ENCODE measurements at places on chromosomes 6 and 20. TPM values are rescaled to one million over a fixed set of nuclear protein-coding genes. Genes with fewer than 3 reads are reported as not detected.

DNA sequence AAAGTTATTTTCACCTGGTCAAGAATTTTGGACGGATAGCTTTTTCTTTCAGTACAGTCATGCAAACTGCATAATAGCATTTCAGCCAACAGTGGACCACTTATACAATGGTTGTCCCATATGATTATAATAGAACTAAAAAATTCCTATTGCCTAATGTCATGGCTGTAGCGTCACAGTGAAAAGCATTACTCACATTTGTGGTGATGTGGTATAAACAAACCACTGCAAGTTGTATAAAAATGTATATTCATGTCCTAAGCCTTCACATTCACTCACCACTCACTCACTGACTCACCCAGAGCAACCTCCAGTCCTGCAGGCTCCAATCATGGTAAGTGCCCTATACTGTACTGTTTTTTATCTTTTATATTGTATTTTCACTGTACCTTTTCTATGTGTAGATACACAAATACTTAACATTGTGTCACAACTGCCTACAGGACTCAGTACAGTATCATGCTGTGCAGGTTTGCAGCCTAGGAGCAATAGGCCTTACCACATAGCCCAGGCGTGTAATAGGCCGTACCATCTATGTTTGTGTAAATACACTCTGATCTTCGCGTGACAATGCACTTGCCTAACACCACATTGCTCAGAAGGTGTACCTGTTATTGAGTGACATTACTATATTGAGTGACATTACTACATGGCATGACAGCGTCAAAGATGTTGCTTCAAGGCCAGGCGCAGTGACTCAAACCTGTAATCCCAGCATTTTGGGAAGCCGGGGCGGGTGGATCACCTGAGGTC lies 17.9 kb downstream of the ABHD12 start:
- peak; percentile 99 for DNase-seq

- DNase-seq = no peak
These were observed 7.9 kb upstream of the SIRT5 start for GRCh38 chr6:13566500-13566899.

GRCh38 chr6:156344491-156344890 lies 432.7 kb upstream of the ARID1B start:
- no peak for DNase-seq

DNA sequence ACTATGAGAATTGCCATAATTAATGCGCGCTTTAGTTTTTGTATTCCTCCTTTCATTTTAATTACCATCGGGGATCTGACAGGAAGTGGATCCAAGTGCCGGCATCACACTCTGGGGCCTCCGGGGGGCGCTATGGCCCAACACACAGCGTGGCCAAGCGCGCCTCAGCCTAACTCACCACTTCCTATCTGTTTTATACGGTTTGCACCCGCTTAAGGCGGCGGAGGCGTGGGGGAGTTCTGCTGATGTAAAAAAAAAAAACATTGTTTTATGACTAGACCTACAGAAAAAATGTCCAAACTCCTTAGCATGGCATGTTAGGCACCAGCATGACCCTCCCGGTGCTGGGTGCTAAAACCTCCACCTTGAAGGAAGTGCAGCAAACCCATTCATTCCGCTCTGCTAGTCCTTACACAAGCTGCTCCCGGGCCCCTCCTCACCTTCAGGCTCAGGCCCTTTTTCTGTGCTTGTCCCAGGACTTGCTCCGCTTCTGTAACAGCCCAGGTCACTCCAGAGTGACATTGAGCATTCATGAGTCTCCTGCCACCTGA lies 4.5 kb upstream of the EBF4 start:
- peak; percentile 29 for DNase-seq

DNA sequence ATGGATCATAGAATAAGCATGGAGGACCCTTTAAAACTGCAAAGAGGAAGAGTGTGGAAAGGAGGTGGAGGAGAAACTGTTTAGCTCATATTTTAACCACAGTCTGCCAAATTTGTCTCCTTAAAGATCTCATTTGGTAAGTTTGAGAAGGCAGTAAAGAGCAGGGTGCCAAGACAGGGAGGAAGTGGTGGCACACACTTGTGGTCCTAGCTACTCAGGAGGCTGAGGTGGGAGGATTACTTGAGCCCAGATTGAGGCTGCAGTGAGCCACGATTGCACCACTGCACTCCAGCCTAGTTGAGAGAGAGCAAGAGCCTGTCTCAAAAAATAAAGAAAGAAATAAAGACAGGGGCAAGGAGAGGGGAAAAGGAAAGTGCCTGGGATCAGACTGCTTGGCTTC lies 16.8 kb upstream of the DCBLD1 start:
- no peak for DNase-seq

DNA sequence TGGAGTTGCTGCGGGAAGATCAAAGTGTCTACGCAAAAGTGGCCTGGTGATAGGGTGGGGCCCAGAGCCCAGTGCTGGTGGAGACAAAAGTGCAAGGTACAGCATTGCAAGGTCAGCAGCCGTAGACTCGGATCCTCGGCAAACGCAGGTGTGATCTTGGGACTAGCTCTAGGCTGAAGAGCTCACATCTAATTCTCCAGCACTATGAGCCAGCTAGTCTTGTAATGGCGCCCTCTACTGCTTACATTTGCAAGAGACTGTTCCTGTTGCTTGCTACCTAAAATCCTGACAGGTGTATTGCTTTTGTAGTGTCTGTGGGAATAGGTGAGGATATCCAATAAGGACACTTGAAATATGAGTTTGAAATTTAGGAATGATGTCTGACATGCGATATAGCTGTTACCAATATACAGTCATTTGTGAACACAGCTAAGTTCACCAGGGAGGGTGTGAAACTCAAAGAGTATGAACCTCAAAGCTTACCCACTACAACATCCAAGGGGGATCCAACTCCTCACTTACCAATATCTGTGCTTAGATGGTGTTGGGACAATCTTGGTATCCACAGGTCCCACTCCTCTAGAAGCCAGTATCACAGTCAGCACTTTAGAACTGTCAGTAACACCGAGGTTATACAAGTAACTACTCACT lies 58.4 kb downstream of the PDE7B start:
- DNase-seq = peak; percentile 36

- DNase-seq = no peak
These were observed 266.5 kb upstream of the QKI start for GRCh38 chr6:163147994-163148393.

- no peak for DNase-seq
These were observed at the start of gene MAS1L for GRCh38 chr6:29487660-29488059. Gene MAS1L (minus strand): TSS chr6:29487956. CDS start chr6:29487902, 54 bp downstream.

DNA sequence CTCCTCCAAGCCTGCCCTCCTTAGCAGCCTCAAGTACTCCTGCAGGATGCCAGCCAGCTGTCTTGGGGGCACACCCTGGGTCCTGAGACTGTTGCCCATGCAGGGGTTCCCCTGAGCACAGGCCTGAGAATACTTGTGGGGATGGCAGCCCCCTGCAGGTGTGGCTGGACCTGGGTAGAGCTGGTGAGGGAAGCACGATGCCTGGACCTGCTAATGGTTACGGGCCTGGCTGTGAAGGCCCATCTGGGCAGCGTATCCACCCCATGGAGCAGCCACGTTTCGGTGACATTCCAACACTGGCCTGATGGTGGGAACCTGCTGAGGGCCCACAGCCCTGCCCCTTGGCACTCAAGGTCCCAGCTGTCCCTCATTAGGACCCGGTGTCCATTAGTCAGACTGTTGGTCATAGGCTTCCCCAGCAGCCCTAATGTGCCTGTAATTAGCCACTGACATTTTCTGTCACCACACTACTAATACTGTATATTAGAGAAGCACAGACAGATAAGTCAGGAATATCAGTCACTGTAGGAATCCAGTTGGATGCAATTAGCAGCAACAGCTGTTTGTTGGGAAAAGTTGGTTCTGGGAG lies 20.3 kb downstream of the CCDC167 start:
- no peak for DNase-seq

GRCh38 chr20:47392015-47392720 lies 35.7 kb upstream of the ZMYND8 start:
- DNase-seq = peak; percentile 97

The FKBP1C gene
- 0.72 TPM for total RNA-seq

The BPIFA1 gene
- total RNA-seq = not detected

The RIPOR2 gene
- total RNA-seq = 0.83 TPM

The GGTLC1 gene
- total RNA-seq = not detected

The DNAH8 gene
- under 0.01 TPM for total RNA-seq

The PHACTR1 gene
- not detected for total RNA-seq

The RHAG gene
- not detected for total RNA-seq
